Activated naive CD4-positive, alpha-beta T cell treated with anti-CD3 and anti-CD28 coated beads, Interleukin-2, amount 50 U/mL, for 72 hours (primary cell): ENCODE measurements at places on chromosomes 13 and 19.

DNA sequence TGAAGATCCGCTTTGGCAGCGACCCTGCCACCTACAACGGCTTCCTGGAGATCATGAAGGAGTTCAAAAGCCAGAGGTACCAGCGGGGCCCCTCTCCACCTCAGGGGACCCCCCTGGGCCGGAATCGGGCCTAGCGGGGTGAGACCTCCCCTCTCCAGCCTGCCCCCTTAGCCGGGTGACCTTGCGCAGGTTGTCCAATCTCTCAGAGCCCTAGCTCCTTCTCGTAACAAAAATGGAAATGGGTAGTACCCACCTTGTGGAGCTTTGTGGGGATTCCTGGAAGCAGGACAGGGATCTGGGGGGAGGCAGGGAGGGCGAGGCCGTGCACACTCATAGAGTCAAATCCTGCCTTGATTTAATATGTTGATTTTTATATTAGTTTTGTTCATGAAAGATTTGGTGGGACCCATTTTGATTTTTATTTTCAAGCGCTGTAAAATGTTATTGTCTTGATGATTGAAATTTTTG is 658 bp downstream of the SIN3B start:
- peak; percentile 6 for DNase-seq

GRCh38 chr13:72622546-72622945 is 104.9 kb downstream of the MZT1 start:
- no peak for DNase-seq

DNA sequence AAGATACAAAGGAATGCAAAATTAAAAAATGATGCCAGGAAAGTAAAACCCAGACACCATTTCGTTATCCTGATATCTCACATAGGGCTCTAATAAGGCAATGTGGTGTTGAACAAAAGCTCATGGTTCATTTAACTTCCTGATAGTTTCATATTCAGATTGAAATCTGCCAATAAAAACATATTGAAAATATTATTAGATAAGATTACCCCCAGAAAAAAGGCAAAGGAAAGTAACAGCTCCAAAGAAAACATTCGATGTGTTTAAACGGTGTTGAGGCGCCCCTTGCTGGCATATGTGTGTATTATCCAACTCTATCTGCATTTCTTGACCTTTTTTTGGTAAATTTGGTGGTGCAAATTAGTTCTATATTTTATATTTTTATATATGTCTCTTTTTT is 75.9 kb downstream of the ESD start:
- DNase-seq = no peak

DNA sequence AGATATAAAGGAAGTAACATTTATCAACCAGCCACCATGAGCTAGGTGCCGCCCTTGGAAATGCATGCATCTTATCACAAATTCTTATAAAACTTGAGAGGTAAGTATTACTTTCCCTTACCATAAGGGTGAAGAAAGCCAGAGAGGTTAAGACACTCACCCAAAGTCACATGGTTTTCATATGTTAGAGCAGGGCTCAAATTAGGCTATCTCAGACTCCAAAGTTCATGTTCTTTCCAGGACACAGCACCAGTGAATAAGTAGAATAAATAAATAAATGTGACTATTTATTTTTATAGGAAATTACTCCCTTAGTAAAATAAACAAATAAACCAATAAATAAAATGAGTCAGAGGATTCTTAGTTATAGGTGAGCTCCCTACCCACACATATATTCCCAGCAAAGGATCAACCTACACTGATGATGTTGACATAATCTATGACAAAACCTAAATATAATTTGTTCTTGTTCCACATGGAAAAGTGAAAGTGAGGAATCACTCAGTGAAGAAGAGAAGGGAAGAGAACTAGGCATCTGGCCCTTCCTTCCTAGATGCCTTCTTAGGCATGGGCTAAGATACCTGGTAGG is 27.2 kb downstream of the SPRY2 start:
- DNase-seq = no peak

DNA sequence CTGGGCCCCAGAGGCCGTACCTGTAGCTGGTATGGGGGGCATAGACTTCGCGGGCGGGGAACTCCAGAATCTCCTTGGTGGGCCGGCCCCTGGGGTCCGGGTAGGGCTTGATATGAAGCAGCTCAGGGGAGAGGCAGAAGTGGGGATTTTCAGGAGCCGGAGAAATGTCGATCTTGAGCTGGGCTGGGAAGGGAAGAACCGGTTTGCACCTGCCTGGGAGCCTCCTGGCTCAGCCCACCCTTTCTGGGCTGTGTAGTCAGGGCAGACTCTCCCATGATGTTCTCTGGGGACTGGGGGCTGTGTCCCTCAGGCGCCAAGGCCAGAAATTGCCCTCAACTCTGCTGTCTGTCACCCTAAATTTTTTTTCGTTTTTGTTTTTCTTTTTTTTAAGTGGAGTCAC is 2.6 kb downstream of the ANGPTL8 start:
- no peak for DNase-seq

- DNase-seq = peak; percentile 12
These were observed 146.6 kb downstream of the RGCC start for GRCh38 chr13:41603917-41604316.

GRCh38 chr13:97112446-97113152 is 109.5 kb upstream of the MBNL2 start:
- DNase-seq = no peak

- DNase-seq = no peak
These were observed 393.0 kb downstream of the LMO7 start for GRCh38 chr13:76029088-76029487.

DNA sequence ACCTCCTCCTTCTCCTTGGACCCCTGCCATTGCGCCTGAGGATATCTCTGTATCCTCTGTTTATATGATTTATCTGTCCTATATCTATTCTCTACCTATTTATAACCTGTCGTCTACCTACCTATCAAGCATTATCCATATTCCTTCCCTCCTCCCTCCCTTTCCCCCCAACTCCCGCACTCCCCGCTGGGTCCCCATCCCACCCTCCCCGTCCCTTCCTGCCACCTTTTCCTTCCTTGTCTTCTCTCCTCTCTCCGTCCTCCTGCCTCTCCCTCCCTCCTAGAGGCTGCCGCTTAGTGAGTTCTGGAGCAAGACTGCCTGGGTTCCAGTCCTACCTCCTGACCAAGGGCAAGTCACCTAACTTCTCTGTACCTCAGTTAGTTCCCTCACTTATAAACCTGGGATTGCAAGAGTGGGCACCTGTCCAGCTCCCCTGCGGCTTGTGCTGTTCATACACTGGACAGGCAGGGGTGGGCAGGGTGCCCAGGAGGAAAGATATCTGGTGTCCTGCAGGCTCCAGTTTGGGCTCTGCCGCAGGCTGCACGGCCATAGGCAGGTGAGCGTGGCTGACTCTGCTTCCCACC is 16.1 kb downstream of the TTYH1 start:
- no peak for DNase-seq
